Activated T-helper 17 cell treated with anti-CD3 and anti-CD28 coated beads, Interleukin-2, amount 50 U/mL, for 72 hours (primary cell): ENCODE measurements at places on chromosomes 11 and 22. TPM values are rescaled to one million over a fixed set of nuclear protein-coding genes. Genes with fewer than 3 reads are reported as not detected.
A peak's percentile ranks its signal among the peaks of the same experiment; 100 is the strongest.

- ATAC-seq: no peak
Observed at GRCh38 chr11:65903068-65903481, 2.9 kb upstream of the FOSL1 start.

The PCSK7 gene
- total RNA-seq: 106 TPM

DNA sequence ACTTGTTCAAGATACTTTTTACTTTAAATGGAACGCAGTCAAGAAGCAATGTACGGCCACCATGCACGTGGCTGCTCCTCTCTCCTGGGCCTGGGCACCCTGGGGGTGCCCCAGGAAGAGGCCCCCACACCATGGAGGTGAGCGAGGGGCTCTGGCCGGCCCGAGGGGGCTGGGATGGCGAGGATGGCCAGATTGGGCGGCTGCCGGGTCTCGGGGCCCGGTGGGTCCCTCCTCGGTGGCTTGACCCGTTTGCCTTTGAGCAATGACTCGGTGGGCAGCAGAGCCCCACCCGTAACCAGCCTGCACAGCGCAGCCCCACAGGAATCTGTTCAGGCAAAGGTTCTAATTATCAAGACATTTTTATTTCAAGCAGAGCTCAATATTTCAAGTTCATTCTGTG, 167.4 kb downstream of the BRD1 start:
- ATAC-seq: no peak

DNA sequence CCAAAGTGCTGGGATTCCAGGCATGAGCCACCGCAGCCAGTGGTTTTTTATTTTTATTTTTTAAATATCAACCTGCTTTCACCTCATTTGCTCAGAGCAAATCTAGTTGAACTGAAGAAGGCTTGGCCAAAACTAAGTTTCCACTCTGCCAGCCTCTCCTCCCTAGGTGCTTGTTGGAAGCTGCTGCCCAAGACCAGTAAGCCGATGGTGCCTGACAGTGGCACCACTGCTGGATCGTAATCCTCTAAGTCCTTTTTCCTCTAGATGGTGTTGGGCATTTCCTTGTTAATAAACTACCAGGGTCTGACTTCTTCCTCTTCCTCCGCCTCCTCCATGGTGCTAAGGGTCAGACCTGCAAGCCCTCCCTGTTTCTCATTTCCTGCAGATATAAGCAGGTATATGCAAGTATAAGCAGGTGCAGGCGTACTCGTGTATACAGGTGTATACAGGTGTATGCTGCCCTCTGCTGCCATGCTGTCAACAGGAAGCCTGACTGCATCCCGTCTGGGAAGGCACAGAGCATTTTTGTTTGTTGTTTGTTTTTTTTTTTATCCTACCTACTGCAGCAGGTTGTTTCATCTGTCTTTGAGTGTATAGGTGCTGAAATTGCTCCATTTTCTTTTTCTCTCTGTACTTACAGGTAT, 1.6 kb downstream of the NADSYN1 start:
- no peak for ATAC-seq

GRCh38 chr22:24429411-24430365, 2.3 kb downstream of the ADORA2A start:
- peak; percentile 26 for ATAC-seq

The KRTAP5-8 gene
- total RNA-seq: not detected

DNA sequence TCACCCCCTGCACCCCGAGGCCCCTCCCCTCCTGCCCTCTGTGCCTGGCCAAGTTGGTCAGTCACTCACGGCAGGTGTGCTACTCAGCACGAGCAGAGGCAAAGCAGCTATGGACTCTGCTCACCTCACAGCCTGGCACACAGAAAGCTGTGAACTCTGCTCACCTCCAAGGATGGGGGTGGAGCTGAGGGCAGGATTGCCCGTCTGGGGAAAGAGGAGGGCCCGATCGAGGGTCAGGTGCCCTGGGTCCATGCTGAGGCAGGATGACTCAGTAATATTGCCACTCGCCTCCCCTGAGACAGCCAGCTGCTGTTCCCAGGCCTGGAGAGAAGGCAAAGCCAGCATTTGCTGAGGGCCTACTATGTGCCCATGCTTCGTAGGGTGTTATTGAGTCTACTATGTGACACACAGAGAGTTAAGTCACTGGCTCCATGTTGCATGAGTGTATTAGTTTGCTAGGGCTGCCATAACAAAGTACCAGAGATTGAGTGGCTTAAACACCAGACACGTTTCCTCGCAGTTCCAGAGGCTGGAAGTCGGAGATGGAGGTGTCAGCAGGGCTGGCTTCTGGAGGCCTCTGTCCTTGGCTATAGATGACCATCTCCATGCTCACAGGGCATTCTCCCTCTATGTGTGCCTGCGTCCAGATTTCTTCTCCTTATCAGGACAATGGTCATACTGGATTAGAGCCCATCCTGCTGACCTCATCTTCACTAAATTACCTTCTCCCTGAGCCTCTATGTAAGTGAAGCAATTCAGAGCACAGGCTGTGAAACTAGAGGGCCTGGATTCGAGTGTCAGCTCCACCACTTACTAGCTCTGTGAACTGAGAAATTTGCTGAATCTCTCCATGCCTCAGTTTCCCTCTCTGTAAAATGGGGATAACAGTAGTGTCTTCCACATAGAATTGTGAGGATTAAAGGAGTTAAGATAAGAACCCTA, 13.2 kb upstream of the TSKU start:
- ATAC-seq: no peak

The GVQW3 gene
- total RNA-seq: 2.5 TPM

The CDC45 gene
- 64.2 TPM for total RNA-seq

The TMEM191C gene
- total RNA-seq: 0.82 TPM

DNA sequence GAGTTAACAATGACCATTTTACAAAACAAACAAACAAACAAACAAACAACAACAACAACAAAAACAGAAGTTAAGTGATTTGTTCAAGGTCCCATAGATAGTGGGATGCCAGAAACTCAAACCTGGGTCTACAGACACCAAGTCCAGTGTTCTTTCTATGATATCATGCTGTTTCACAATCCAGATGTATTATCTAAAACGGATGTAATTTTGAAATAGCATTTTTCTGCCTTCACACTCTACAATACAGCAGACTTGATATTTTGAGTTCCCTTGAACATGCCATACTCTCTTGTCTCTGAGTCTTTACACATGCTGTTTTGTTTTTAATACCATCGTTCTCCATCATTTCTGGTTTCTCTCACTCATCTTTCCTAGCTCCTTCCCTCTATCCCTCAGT, 104.5 kb downstream of the RELT start:
- ATAC-seq: no peak

The OPCML gene
- total RNA-seq: not detected

DNA sequence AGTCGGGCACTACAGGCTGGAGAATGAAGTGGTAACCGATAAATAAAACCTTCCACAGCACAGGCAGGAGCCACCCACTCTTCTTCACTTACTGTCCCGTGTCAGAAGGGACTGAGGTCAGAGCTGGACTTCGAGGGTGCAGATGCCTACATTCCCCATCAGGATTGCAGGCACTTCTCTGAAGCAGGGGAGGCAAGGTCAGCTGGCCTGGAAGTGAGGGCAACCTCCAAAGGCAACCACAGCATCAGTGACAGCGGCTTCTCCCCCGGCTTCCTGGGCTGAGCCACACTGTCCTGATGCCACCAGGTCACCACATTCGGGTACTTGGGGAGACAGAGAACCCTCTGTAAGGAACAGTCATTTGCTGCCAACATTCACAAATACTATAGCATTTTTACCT, 22.7 kb downstream of the TCIRG1 start:
- ATAC-seq: no peak

- ATAC-seq: no peak
Observed at GRCh38 chr11:35632301-35632700, 14.0 kb downstream of the FJX1 start.

The KRTAP5-1 gene
- not detected for total RNA-seq

- no peak for ATAC-seq
Observed at GRCh38 chr11:119391275-119391674, 9.8 kb upstream of the USP2 start.

The LINC01488 gene
- not detected for total RNA-seq

The DGCR6 gene
- total RNA-seq: 0.61 TPM

The NCF4 gene
- 60.1 TPM for total RNA-seq

DNA sequence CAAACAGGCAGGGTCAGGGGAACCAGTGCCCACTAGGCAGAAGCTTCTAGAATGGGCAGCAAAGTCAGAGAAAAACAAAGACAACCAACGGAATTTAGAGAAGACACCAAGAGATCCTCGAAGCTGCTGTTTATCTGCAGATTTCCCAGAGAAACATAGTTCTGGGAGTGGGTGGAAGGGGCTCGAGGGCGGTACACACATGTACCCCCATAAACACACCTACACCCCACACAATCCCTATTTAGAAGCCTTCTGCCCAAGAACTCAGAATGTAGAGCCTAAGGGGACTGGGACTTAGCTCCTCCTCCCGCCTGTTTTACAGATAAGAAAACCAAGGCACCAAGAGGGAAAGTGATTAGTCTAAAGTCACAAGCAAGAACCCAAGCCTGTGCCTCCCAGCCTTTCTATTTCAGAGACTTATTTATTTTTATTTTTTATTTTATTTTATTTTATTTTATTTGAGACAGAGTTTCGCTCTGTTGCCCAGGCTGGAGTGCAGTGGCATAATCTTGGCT, 6.4 kb downstream of the NPTXR start:
- ATAC-seq: no peak

GRCh38 chr22:37750596-37751162, 53.8 kb downstream of the TRIOBP start:
- ATAC-seq: no peak

The OR6T1 gene
- not detected for total RNA-seq

DNA sequence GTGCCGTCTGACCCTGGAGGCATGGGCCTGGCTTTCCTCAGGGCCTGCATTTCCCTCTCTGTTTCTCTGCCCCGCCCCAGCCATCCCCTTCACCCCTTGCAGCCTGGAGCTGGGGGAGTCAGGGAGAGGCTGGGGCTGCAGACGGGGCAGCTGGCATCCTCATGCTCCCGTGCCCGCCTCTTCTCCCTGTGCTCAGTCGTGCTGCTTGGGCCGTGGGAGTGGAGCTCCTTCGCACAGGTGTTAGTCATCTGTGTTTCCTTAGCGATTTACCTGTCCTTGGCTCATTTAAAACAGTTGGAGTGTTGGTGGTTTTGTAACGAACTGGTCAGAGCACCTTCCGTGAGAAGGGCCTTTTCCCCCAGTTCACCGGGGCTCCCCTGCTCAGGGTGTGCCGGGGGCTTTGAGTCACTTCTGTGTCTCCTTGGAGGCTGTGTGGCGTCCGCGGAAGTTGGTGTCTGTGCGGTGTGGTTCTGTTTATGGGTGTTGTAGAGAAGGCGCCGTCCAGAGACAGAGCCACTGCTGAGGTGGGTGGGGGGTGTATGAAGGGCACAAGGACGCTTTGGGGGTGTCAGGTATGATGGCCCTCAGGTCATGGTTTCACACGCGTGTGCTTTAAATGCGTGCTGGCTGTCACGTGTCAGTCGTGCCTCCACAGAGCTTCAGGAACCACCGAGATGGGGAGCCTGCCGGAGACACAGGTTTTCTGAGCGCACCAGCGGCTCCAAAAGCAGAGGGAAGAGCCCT, 19.5 kb downstream of the BRSK2 start:
- no peak for ATAC-seq

The OR5AK2 gene
- total RNA-seq: not detected

DNA sequence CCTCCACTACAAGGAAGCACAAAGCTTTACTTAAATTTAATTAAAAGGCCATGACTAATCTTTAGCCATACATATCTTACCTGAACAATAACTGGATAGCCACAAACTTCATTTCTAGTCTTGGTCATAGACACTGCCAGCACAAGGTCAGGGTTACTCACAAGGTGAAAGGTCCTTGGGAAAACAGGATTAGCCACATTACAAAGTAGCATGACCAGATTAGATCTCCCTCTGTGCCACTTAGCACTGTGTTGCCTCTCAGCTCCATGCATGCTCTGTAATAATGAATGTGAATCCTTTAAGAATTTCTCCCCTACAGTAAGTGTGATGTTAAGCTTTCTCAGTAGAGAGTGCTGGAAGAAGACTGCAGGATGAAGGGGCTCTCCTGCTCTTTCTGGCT, 325.1 kb upstream of the MPPED2 start:
- ATAC-seq: no peak

- peak; percentile 40 for ATAC-seq
Observed at GRCh38 chr11:102177974-102178631, 67.9 kb downstream of the YAP1 start.

- ATAC-seq: no peak
Observed at GRCh38 chr22:32336771-32337424, 20.8 kb upstream of the RFPL3 start.

- ATAC-seq: no peak
Observed at GRCh38 chr11:43576803-43577521, 103.6 kb upstream of the HSD17B12 start.

The BIRC3 gene
- total RNA-seq: 124 TPM

GRCh38 chr11:6825231-6825744, 20.2 kb upstream of the OR10A5 start:
- ATAC-seq: peak; percentile 69

The MOV10L1 gene
- total RNA-seq: not detected

The FOLH1 gene
- not detected for total RNA-seq

- no peak for ATAC-seq
Observed at GRCh38 chr11:59698506-59698905, 15.1 kb downstream of the OR10V1 start.

The TPBGL gene
- 0.26 TPM for total RNA-seq

DNA sequence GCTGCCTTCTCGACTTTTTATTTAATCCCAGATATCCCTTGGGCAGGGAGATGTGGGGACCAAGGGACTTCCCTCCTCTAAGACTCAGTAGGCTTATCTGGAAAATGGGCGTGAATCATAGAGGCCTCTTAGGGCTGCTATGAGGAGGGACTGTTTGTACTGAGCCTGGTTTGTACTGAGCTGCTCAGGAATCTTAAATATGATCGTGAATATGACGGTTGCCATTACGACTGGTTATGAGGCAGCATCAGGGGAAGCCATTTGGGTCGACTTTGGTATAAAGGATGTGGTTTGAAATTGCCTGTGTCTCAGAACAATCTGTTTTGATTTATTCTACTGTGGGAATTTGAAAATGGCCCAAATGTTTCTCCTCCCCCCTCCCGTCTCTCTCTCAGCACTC, 20.6 kb downstream of the TSPAN18 start:
- peak; percentile 69 for ATAC-seq

- ATAC-seq: no peak
Observed at GRCh38 chr22:48569476-48570233, 1258.0 kb downstream of the BRD1 start.

The OR6Q1 gene
- total RNA-seq: 0.26 TPM

- no peak for ATAC-seq
Observed at GRCh38 chr22:49042877-49043859, 784.5 kb downstream of the BRD1 start.

The EMID1 gene
- total RNA-seq: not detected

The P2RY6 gene
- not detected for total RNA-seq

The ADORA2A gene
- 47.8 TPM for total RNA-seq

The OR8K3 gene
- total RNA-seq: not detected

- no peak for ATAC-seq
Observed at GRCh38 chr11:16816358-16817270, 78.2 kb downstream of the C11orf58 start.

- no peak for ATAC-seq
Observed at GRCh38 chr11:76747915-76748860, 35.0 kb upstream of the TSKU start.
